ENCODE measurements at places on chromosomes 12 and 14.

DNA sequence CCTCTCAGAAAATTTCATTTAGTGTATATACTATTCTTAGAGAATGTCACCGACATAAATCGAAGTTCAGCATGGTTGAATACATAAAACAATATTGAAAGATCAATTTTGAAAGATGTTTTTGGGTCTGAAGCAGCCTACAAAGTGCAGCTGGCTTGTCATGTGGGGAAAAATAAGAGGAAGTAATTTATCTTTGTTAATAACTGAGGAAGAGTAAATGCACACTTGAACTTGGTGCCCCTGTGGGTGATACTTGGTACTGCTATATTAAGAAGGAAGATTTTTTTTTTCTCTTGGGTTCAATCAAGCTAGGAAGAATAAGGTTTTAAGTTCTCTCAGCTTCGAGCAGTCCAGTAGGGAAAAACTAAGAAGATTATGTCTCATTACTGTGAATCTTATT lies 661.3 kb downstream of the RPL10L start:
- DNase-seq = no peak

GRCh38 chr12:25482625-25483024 lies 70.5 kb downstream of the LMNTD1 start:
- DNase-seq = no peak

GRCh38 chr14:42374332-42374731 lies 767.7 kb downstream of the LRFN5 start:
- no peak for DNase-seq

DNA sequence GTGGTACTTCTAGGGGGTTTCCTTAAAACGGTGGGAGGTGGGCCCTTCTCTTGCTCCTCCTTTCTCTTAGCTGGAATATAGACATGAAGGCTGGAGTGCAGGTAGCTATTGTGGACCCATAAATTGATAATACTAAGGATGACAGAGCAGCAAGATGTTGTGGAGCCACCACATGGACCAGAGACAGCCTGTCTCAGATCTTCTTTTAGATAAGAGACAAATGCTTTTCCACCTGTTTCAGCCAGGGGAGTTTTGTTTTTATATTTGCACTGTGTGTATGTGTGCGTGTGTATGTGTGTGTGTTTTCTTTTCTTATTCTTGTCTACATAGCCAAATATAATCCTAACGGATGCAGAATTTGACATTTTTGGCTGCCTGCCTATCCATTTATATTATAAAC lies 62.9 kb upstream of the HIF1A start:
- DNase-seq = no peak

DNA sequence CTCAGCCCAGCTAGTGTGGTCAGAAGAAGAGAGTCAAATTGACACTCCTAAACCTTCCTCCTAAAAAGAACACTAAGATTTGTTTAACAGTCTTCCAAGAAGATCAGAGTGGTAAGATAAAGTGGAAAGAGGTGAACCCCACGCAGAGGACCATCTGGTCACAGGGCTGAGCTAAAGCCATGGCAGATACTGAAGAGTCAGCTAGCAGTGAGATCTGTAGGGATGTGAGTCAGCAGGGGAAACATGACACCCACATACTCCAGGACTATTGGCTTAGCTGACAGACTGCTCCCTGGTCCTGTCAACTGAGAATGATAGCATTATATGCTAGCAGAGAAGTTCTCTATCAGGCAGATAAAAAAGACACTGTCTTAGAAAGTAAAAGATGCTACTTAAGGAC lies 269.4 kb upstream of the ALG10 start:
- DNase-seq = no peak

DNA sequence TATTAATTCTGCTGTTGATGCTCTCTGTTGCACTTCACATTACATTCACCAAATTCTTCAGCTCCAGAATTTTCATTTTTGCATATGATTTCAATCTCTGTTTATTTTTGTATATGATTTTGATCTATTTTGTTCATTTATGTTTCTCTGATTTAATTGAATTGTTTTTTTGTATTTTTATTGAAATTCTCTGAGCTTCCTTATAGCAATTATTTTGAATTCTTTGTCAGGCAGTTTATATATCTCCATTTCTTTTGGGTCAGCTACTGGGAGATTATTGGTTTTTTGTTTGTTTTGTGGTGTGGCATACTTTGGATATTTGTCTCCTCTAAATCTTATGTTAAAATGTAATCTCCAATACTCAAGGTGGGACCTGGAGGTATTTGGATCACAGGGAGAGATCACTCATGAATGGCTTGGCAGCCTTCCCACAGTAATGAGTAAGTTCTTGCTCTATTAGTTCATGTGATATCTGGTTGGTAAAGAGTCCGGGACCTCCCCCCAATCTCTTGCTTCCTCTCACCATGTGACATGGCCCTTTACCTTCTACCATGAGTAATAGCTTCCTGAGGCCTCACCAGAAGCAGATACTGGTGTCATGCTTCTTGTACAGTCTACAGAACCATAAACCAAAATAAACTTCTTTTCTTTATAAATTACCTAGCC lies 8.7 kb upstream of the TCL1A start:
- no peak for DNase-seq

DNA sequence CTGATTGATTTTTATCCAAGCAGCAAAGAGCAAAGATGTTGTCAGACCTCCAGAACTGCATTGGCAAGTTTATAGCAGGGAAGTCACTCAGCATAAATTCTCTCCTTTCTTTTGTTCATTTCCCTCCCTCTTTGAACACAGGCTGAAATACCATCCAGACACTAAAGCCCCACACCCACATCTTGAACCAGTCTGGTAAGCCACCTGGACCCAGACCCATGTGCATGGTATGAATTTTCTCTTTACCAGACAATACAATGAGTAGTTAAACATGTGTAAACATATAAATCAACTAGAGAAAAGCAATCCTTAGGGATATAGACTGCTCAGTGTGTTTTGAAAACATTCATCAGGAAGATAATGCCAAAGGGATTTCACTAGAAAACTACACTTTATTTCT lies 488.3 kb upstream of the FLRT2 start:
- no peak for DNase-seq

DNA sequence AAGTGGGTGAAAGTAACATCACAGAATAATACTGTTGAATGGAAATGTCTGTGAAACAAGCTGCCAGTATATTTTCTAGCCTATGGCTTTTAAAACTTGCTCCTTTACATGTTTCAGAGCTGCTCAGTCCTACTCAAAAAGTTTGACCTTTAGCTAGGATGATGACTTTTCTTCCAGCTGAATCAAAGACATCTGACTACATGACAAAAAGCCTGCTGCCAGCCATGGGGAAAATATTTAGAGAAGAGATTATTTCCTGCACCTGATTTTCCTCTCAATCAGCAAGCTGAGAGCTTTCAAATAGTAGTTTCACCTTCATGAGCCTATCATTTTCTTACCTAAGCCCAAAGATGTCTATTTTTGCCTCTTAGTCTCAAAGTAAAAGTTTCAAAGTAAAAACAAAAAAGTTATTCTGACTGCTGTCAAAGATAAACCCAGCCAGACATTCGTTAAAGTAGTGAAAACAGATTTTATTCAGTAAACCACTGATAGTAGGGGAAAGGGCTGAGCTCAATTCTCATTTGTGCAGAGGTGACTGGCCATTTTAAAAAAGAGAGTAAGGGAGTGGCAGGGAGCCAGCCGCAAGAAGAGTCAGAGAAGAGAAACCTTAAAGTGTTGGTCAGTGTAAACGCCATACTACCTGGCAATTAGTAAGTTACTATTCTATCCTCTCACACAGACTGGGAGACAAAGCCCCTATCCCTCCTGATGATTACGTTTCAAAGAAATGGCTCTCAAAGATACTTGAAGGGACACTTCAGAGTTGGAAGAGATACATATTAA lies 2.2 kb downstream of the ATP6V1D start:
- no peak for DNase-seq

- no peak for DNase-seq
These were observed 391.2 kb downstream of the NOVA1 start for GRCh38 chr14:26206640-26207039.

- DNase-seq = peak; percentile 10
These were observed 20.1 kb downstream of the APOBEC1 start for GRCh38 chr12:7645395-7646177.

- DNase-seq = no peak
These were observed 4.2 kb downstream of the ACTN1 start for GRCh38 chr14:68974759-68975347.

- DNase-seq = no peak
These were observed 195.3 kb upstream of the BCL2L14 start for GRCh38 chr12:11875414-11875935.

- no peak for DNase-seq
These were observed 118.7 kb upstream of the TSPAN8 start for GRCh38 chr12:71276541-71276940.

GRCh38 chr14:74654931-74655330 lies 42.9 kb upstream of the LTBP2 start:
- no peak for DNase-seq

GRCh38 chr12:15256761-15257160 lies 35.5 kb upstream of the RERG start:
- DNase-seq = peak; percentile 49

GRCh38 chr14:98819867-98820206 lies 452.2 kb downstream of the BCL11B start:
- no peak for DNase-seq

DNA sequence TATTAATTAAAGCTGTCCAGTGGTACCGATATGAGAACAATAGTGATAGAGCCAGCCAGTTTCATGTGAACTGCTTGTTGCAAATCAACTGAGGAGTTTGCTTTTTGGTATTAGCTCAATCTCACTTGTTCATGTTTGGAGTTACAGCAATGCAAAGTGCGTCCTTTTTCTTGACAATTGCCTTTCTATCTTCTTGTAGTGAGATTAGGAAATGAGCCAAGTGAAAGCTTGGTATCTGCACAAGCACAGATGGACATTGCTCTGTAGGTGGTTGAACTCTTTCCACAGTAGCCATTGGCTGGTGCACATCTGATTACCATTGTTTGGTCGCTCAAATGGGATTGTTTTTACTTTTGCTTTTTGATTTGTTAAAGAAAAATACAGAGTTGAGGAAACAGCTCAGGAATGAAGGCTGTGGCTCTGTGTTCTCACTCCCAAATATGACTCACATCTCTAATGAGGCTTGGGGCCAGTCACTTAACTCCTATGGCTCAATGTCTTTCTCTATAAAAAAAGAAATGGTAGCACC lies 241.4 kb downstream of the BMP4 start:
- no peak for DNase-seq

DNA sequence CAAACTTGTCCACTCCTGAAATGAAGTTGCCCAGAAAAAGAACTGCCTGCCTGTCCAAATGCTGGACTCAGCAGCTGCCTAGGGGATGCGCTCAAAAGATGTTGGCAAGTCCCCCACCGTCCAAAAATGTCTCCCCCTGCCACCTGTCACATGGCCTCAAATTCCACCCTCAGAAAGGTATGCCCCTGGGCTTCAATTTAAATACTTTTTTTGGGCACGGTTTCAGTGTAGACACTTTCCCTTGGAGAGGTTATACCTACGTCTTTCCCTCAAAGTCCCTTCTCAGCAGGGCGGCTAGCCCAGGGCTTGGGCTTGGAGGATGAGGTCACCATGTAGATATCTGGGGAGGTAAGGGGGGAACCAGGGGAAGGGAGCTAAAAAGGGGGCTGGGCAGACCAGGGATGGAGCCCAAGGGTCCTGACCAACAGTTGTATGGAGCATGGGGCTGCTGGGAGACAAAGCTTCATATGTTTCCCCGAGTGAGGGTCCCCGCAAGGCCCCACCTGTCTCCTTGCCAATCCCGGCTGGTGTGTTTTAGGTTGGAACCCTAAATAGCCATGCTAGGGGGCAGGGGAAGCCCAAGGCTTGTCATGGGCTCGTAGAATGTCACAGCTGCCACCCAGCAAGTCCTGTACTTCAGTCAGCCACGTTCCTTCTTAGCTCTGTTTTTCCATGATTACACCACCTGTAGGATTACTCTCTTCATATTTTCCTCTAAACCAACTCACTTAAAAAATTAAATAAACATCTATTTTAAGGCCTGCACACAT lies 131.2 kb upstream of the TBX3 start:
- no peak for DNase-seq

DNA sequence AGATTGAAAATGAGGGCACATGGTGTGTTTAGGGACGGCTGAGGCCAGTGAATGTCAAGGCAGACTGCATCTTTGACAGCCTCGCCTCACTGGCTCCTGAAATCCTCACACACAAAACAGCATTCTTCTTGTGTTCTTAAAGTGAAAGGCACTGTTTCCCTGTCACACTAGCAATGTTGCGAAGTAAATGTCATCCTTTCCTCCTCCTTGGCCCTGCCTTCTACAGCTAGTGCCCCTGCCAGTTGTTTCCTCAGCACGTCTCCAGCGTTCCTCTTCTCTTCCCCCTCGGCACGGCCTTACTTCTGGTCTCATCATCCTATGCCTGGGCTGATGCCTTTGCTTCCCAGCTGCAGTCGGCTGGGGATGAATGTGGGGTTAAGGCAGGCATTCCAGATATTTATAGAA lies 129.4 kb upstream of the DNM1L start:
- DNase-seq = no peak

- no peak for DNase-seq
These were observed 7.5 kb downstream of the PSMA6 start for GRCh38 chr14:35299708-35300107.

- no peak for DNase-seq
These were observed 687.1 kb upstream of the FBXO33 start for GRCh38 chr14:40119321-40119720.

DNA sequence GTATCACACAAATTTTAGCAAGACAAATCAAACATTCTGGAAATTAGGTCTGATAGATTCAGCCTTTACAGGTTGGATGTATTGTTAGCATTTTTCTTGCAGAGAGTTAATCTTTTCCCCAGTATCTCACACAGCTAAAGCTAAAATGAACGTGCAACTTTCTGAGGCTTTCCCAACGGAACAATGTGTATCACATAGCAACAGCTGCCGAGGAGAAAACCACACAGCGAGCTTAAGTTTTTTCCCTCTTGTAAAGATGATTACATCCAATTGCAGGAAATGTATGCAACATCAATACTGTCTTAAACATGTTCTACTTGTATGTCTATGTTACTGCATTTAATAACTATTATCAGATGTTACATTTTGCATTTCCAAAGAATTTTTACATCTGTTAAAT lies 182.2 kb downstream of the CCDC59 start:
- DNase-seq = no peak

DNA sequence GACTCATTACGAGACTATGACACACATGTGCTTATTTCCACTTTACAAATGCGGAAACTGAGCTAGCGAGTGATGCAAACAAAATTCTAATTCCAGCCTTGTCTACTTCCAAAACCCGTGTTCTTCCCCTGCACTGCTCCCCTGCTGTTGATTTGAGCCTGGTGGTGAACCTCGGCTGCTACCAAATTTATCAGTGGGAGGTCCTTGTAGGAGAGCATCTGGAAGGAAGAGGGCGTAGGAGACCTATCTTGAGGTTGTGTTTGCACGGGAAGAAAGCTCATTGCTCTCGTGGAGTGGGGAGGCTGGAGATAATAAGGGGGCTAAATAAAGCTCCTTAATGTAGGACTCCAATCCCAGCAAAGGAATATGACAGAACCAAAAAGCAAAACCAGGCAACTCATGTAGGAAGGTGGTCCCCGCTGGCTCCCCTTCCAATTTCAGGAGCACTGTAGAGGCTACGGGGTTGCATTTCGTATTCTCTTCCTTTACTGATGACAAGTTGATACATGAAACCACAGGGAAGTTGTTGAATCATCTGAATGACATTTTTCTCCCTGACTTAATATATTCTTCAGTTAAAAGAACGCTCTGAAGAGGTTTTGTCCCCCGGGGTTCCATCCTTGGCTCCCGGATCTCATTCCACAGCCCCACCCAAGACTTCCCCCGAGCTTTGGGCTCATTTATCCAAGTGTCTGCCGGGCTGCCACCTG lies 52.6 kb downstream of the FZD10 start:
- no peak for DNase-seq
